Fibroblast of skin of left quadriceps (primary cell): ENCODE measurements at places on chromosomes 7 and 10.

DNA sequence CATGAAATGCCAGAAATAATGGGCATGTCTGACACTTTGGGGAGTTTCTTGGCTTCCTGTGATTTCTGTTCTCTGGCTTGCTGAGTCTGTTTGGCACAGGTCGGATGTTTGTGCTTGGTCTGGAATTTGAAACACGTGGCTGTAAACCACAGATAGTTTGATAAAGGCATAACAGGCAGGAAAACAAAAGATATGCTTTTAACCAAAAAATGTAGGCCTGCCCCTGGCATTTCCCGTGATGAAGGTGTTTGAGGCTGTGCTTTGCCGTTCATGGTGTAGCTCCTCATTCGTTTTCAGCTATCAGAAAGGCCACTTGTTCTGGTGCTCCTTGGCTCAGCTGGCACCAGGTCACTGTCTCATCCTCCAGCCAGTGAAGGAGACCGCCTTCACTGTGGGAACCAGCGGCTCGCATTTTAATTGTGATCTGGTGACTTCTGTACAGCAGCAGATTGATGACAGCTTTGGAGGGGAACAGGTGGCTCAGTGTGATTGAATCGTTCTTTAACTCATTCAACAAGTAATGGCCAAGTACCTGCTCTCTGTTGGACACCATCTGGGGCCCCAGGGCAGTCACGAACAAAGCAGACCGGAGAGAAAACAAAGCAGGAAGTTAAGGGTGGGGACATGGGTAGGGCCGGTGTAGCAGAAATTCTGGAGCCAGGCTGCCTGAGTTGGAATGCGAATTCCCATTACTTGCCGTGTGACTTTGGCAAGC lies 111.5 kb downstream of the CCNY start:
- DNase-seq: no peak

DNA sequence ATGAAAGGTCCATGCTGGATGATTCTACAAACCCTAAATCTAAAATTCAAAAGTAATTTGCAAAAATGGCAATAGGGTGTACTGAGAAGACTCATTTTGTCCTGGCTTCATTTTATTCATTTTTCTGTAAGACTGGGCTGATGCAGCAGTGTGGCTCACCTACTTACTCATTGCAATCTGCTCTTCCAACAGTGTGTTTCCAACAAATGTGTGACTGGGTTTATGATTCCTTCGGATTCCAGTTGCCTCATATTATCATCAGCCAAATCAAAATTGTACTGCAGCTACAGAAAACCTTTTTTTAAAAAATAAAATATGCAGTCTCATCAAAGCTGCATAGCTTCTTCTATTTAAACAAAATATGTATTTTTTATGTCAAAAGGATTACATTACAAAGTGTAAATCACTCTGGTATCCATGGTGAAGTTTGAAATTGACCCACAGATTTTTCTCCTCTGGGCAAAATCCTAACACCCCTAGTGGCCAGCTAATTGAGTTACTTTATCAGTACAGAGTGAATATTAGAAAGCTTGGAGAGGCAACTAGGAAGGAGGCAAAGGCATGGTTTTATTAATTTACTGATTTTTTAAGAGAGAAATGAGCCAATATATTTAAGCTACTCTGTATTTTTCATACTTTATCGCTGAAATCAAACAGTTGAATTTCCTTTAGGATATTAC lies 390.3 kb downstream of the MAGI2 start:
- no peak for DNase-seq

DNA sequence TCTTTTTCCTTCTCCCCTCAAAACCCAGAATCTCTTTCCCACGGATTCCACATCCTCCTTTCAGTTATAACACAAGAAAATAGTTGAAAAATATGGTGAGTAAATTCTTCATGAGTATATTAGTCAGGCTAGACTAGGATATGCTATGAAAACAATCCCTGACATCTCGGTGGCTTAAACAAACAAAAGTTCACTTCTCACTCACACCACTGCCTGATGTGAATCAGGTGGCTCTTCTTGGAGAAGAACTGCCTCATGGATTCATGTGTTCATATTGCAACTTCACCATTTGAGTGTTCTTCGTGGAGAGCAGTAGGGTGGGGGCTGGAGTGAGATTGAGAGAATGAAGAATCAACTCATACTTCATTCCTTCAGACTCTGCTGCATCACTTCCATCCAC lies 204.1 kb downstream of the PHF14 start:
- no peak for DNase-seq

DNA sequence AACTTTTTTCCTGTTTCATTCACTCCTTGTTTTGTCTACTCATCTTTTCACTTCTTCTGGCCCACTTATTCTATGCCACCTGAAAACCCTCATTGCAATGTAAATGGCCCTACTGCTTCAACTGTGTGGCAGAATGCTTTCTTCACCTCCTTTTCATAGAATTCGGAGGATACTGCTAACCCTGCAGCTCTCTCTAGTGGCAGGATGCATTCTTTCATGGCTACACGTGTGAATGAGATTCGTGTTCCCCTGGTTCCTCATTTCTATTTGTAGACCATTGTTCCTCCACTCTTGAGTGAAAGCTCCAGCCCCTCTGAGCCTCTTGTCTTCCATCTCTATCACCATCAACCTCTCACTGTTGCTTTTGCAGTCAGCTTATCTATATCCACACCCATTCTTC lies 20.9 kb upstream of the CYP26C1 start:
- DNase-seq: peak; percentile 27

- DNase-seq: peak; percentile 49
Measured at GRCh38 chr10:51422311-51423120, 276.9 kb downstream of the CSTF2T start.

GRCh38 chr7:31890198-31890597 lies 180.0 kb downstream of the PDE1C start:
- DNase-seq: no peak

DNA sequence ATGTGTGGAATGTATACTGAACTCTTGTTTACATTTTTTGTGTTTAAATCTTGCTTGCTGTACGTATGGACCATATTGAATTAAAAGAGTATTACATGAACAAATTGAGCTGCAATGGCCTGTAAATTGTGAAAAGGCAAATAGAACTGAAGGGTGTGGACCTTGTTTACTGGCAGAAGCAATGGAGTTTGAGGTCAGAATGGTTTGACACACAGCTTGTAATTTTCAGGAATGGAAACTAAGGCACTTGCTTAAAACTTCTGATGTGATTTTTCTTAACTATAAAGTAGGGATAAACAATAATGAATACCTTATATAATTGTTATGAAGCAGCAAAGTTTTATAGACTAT lies 33.9 kb upstream of the COBL start:
- no peak for DNase-seq

- DNase-seq: no peak
Measured at GRCh38 chr7:14184292-14184864, 194.9 kb upstream of the ETV1 start.

GRCh38 chr7:82690929-82691328 lies 247.4 kb upstream of the CACNA2D1 start:
- no peak for DNase-seq

DNA sequence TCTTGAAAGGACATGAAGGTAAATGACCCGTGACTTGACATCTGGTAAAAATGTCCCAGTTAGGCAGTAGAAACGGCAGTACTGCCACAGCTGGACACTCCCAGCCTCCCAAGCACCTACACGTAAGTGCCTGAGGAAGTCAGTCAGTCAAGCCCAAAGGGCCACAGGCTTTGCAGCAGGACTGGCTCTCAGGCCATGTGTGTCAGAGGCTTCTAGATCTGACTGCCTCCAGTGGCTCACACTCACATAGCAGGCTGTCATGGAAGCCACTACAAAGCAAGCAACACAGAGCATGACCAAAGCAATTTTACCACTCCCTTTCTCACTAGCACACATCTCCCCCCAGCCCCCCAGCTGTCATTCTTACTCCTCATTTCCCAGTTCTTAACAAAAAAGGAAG lies 17.8 kb upstream of the CCNJ start:
- DNase-seq: no peak

- DNase-seq: no peak
Measured at GRCh38 chr10:70660722-70661121, 11.6 kb upstream of the ADAMTS14 start.

DNA sequence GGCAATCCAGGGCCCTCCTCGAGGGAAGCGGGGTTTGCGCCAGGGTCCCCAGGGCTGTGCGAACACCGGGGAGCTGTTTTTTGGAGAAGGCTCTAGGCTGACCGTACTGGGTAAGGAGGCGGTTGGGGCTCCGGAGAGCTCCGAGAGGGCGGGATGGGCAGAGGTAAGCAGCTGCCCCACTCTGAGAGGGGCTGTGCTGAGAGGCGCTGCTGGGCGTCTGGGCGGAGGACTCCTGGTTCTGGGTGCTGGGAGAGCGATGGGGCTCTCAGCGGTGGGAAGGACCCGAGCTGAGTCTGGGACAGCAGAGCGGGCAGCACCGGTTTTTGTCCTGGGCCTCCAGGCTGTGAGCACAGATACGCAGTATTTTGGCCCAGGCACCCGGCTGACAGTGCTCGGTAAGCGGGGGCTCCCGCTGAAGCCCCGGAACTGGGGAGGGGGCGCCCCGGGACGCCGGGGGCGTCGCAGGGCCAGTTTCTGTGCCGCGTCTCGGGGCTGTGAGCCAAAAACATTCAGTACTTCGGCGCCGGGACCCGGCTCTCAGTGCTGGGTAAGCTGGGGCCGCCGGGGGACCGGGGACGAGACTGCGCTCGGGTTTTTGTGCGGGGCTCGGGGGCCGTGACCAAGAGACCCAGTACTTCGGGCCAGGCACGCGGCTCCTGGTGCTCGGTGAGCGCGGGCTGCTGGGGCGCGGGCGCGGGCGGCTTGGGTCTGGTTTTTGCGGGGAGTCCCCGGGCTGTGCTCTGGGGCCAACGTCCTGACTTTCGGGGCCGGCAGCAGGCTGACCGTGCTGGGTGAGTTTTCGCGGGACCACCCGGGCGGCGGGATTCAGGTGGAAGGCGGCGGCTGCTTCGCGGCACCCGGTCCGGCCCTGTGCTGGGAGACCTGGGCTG lies 26.0 kb downstream of the PRSS2 start:
- DNase-seq: no peak

- no peak for DNase-seq
Measured at GRCh38 chr10:129760003-129760315, 204.1 kb downstream of the EBF3 start.

DNA sequence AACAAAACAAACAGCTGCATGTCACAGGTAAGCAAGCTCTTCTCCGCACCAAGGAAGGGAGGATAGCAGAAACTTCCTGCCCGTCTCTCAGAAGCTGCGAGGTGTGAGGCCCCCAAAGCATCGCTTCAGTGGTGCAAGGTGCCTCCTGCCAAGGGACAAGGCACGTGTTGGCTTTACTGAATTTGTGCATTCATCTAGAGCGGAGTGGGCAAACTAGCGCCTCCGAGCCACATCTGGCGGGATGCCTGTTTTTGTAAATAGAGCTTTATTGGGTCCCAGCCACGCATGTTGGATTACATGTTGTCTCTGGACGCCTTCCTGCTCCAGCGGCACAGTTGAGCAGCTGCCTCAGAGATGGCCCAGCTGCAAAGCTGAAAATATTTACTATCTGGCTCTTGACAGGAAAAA lies 27.7 kb downstream of the PHYH start:
- no peak for DNase-seq

DNA sequence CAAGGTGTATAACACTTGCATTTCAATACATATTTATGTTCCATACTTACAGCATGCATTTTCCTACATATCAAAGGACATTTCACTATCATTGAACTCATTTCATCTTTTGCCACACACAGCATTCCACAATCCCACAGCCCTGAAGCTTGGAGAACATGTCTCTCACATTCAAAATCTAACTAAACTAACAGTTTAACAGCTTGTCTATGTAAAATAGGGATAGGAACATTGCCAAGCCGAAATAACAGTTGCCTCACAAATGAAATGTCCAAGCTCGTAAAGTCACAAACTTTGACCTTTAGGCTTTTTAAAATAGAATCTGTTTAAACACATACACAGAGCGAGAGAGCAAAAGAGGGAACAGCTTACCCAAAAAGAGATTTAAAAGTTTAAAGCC lies 65.3 kb downstream of the HGF start:
- no peak for DNase-seq

GRCh38 chr7:106029451-106029850 lies 66.4 kb downstream of the CDHR3 start:
- no peak for DNase-seq

DNA sequence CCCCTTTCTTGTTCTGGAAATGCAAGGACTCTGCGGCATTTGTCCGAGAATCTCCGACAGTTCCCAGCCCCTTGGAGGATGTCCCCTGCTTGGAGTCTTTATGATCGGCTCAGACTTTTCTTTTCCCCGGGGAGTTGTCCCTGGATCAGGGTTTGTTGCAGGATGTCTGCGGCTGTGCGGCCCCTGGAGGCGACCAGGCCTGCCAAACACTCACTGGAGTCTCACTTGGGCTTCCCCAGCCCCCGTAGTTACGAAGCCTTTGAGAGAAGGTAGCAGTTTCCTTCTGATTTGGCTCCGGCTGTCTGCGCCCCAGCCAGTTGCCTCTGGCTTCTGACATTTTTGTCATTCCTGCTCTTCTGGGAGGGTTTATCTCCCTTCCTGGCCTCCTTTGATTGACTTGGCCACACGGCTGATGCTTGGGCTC lies 16.1 kb downstream of the COL26A1 start:
- DNase-seq: no peak

DNA sequence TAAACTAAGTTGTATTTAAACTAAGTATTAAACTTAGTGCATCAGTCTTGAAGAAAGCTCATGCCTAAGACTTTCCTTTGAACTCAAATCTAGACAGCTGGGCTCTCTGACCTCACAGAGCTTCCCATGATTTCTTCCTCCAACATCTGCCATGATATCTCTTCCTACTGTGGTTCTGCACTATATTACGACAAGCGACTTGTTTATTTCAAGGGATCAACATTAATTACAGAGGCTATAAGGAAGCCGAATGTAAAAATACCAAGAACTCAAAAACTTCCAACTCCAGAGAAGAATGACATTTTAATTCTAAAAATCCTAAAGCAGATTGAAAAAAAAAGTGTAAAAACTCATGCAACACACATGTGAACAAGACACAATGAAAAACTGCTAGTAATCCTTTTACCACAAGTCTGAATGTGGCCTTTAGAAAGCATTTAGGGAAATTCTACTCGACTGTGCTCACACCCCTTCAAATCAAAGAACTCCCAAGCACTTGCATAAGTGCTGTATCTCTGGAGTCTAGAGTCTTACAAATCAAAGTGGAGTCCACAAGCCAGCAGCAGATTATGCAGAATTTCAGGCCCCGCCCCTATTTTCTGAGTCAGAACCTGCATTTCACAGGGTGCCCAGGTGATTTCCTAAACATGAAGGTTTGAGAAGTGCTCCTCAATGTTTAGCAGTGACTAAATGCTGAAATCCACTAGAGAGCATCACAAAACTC lies 22.7 kb upstream of the WASHC2A start:
- DNase-seq: no peak
